ENCODE measurements at places on chromosomes 5 and 9.

GRCh38 chr9:88072831-88073375, 65.4 kb downstream of the SPATA31C2 start:
- DNase-seq = no peak

DNA sequence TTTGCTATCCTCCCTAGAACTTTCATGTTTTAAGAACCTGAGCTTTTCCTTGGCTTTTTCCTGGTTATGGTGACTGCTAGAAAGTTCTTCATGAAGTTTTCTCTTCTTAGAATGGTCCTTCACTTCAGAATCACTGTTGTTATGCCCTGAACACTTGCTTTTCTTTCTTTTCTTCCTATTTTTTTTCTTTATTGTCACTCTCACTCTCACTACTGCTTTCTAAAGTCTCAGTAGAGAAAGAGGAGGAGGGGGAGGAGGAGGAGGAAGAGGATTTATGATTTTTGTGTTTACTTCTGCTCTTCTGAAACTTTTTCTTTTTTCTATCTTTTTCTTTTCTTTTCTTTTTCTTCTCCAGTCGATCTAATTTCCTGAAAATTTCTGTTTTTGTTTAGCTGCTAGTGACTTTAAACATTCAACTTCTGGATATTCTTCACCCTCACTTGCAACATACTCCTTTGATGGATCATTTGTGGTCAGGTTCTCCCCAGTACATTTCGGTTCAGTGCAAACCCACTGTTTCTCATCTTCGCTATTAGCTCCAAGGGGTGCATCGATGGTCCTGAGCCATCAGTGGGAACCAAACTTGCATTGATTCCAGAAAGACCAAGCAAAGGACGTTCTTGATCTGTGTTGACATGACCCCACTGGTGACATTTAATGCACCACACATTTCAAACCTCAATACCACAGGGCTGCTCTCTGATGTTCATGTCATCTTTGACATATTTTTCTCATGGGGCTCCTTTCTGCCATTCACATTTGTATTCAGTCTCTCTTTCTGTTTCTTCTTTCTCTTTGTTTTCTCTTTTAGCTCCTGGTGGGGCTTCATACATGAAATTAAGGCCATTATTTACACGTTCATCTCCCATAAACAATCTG, 81.6 kb upstream of the HAND1 start:
- no peak for DNase-seq

DNA sequence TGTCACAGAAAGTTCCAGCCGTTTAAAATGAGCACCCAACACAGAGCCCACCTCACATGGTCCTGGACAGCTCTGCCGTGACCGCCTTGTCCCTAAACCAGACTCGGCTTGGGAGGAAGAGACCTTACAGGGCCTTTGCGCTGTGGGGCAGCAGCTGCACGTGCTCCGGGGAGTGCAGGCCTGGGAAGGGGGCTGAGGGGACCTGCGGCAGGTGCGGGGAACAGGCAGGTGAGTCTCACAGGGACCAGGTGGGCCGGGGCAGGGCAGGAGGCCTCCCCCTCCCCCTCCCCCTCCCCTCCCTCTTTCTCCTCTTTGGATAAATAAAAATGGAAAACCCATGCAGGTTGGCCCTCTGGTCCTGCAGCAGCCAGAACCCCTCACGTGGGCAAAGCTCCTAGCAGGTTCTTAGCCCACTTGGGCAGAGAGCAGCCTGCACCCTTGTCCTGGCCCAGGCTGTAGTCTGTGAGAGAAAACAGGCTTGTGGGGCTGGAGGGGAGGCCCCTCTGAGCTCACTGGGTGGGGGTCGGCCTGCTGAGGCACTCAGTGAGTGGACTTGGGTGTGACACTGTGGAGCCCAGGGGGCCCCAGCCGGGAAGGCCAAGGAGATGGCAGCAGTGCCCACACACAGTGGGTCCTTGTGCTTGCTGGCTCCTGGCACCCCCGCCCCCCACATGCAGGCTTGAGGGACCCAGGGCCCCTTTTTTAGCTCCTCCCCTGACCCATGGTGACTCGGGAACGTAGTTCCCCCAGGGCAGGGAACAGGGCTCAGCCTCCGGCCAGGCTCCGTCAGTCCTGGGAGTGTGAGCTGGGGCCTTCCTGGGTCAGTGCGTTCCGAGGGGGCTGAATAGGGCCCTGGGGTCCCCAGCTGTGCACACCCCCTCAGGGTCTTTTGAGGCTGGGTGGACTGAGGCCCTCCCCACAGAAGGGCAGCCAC, 40.0 kb upstream of the CACNA1B start:
- DNase-seq = no peak

- DNase-seq = no peak
These were observed 99.3 kb upstream of the ZNF366 start for GRCh38 chr5:72606525-72606924.

GRCh38 chr9:91090130-91090410, 271.6 kb downstream of the AUH start:
- no peak for DNase-seq
